ENCODE measurements at places on chromosomes 2 and 18.

GRCh38 chr2:88307817-88308216 lies 137.7 kb downstream of the THNSL2 start:
- peak; percentile 77 for DNase-seq

DNA sequence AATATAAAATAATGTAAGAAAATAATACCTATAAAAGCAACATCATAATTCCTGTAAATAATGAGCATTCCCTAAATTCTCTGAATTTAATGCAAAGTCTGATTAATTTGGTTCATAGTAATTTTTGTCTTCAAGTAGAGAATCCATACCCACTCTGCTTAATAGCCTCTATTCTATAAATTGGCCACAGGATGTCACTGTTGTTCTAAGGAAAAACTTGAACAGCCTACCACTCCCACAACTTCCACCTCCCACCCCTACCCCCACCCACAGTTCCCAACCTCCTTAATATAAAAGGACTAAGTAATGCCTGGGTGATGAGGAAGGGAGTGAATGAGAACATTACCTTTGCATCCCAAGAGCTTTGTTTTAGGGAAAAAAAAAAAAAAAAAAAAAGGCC lies 27.2 kb upstream of the BBS5 start:
- peak; percentile 39 for DNase-seq

- no peak for DNase-seq
These were observed 30.0 kb upstream of the ERMN start for GRCh38 chr2:157355618-157356017.

- DNase-seq, result peak; percentile 75
These were observed 29.6 kb downstream of the MCEE start for GRCh38 chr2:71100195-71100964.

- peak; percentile 87 for DNase-seq
These were observed 40.4 kb downstream of the DHRS9 start for GRCh38 chr2:169109502-169110409.

DNA sequence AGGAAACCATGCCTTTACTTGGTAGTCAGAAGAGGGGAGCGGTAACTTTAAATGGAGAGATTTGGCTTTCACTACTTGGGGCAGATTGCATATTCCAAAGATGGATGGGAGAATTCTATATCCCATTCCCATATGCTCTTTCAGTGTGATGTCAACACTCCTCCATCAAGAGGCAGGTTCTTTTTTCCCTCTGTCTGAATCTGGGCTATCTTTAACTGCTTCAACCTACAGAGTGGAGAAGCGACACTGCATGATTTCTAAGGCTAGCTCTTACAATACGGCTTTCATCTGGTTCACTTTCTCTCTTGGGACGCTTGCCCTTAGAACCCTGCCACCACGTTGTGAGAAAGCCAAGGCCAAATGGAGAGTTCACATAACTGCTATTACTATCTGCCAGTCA lies 34.4 kb downstream of the SKA1 start:
- no peak for DNase-seq

DNA sequence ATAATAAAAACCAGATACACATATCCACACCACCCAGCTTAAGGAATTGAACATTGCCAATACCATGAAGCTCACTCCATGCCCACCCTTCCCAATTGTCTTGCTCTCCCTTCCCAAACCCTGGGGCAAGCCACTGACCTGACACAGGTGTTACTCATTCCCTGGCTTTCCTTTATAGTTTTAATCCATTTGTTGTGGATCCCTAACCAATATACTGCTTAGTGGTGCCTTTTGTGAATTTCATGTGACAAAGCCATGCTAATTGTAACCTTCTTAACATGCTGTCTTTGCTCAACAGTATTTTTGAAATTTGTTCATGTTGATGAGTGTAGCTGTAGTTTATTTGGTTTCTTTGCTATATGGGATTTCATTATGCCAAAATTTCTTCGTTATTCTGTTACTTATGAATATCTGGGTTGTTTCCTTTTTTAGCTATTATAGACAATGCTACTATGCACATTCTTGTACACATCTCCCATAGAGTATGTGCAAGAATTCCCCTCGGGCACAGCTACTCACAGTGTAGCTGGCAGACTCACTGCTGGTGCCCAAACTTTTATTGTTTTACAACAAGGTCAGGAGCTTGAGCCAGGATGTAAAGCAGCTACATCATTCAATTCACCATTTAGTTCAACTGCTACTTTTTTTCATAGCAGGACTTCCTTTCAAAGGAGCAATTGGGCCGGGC lies 90.8 kb upstream of the ATL2 start:
- DNase-seq, result no peak

- no peak for DNase-seq
These were observed 2.1 kb downstream of the EML6 start for GRCh38 chr2:54725343-54726099.
